ENCODE measurements at places on chromosomes 4 and X. TPM values are rescaled to one million over a fixed set of nuclear protein-coding genes. Genes with fewer than 3 reads are reported as not detected.

GRCh38 chr4:67158666-67159065 is 386.6 kb downstream of the CENPC start:
- no peaks in the 10 kb centered on the region for H3K36me3 ChIP-seq
- no peaks in the 10 kb centered on the region for H3K4me1 ChIP-seq
- H3K27me3 ChIP-seq = no peaks in the 10 kb centered on the region
- DNase-seq = no peak
- H3K4me3 ChIP-seq = no peak overlapping the region

GRCh38 chrX:131614241-131614640 is 70.4 kb downstream of the OR13H1 start:
- no peak for DNase-seq
- H3K27me3 ChIP-seq = no peaks in the 10 kb centered on the region
- no peak overlapping the region for H3K4me3 ChIP-seq
- H3K4me1 ChIP-seq = no peaks in the 10 kb centered on the region
- no peaks in the 10 kb centered on the region for H3K36me3 ChIP-seq

DNA sequence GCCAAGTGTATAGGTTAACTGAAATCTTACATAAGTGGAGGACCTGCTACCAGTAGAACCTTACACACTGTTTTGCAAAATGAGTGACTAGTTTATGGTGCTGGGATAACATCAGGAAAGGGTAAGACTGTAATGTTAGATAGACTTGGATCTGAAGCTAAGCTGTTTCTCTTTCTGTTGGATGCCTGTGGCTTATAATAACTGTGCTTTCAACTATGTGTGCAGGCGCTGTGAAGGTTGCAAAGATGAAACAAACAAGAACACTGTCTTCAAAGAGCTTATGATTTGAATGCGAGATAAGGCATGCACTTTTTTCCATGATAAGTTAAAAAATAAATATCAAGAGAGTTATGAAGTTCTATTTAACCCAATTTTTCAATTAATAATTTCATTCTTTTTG is 34.5 kb upstream of the LCORL start:
- no peak for DNase-seq
- no peaks in the 10 kb centered on the region for H3K4me1 ChIP-seq
- H3K27ac ChIP-seq = no peak overlapping the region
- H3K4me3 ChIP-seq = no peak overlapping the region

- no peaks in the 10 kb centered on the region for H3K4me1 ChIP-seq
- H3K36me3 ChIP-seq = no peaks in the 10 kb centered on the region
- H3K27ac ChIP-seq = no peak overlapping the region
Observed at GRCh38 chr4:55170462-55170861, 45.1 kb upstream of the KDR start.

DNA sequence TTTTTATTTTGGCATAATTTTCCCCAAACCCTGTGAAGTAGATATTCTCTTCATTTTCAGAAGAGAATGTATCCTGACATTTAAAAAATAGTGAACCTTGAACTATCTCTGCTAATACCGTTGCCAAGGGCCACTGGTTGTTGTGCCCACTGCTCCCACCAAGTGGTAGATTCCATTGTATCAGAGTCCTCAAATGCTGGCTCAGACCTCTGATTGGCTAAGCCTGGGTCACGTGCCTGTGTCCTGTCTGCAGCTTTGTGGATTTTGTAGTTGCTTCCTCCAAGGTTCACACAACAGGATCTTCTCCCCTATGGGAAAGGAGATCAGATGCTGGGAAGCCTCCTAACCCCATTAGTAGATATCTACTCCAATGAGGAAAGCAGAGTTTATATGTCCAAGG is 104.8 kb upstream of the CASK start:
- no peaks in the 10 kb centered on the region for H3K27me3 ChIP-seq
- peak; percentile 11 for DNase-seq
- no peaks in the 10 kb centered on the region for H3K36me3 ChIP-seq
- H3K4me3 ChIP-seq = no peak overlapping the region

DNA sequence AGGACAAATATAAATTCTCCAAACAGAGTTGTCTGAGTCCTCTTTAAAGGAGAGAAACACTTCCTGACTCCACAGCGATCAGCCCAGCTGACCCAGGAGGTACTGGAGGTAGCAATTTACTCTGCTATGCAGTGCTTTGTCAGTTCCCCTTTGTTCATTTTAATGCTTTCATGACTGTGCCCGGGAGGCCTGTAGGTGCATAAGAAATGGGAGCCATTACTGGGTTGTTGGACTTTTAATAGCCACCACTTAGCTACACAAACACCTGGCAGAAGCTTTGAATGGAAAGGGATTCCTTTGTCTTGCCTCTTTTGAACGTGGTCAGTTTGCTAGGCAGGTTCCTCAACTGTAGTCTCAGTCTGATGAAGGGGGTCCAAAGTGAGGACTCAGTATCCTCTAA is 59.0 kb upstream of the AFF2 start:
- no peaks in the 10 kb centered on the region for H3K36me3 ChIP-seq
- no peaks in the 10 kb centered on the region for H3K4me1 ChIP-seq
- H3K4me3 ChIP-seq = no peak overlapping the region
- no peak overlapping the region for H3K27ac ChIP-seq
- DNase-seq = no peak

GRCh38 chr4:62439051-62439450 is 1238.9 kb downstream of the ADGRL3 start:
- H3K36me3 ChIP-seq = no peaks in the 10 kb centered on the region
- no peaks in the 10 kb centered on the region for H3K4me1 ChIP-seq
- DNase-seq = no peak
- H3K27me3 ChIP-seq = no peaks in the 10 kb centered on the region
- no peak overlapping the region for H3K4me3 ChIP-seq

DNA sequence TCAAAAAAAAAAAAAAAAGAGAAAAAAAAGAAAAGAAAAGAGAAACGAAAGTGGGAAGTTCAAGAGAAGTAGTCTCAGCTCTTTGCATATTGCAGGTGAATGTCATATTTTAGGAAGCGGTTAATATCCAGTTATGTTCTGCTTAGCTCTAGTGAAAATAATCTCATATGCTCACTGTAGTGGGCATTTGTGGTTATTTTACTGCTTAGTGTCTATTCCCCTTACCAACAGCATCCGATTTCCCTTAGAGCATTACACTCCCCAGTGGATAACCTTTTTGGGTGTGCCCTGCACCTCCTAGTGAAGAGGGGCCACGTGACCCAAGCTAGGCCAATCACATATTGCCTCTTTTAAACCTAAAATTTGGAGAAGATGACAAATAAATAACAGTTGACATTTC is 111.2 kb upstream of the ZNF827 start:
- H3K27ac ChIP-seq = no peak overlapping the region
- DNase-seq = no peak
- no peak overlapping the region for H3K4me3 ChIP-seq
- no peaks in the 10 kb centered on the region for H3K36me3 ChIP-seq
- no peaks in the 10 kb centered on the region for H3K27me3 ChIP-seq

- no peak for DNase-seq
- H3K27me3 ChIP-seq = no peaks in the 10 kb centered on the region
- no peak overlapping the region for H3K4me3 ChIP-seq
- no peaks in the 10 kb centered on the region for H3K36me3 ChIP-seq
Observed at GRCh38 chrX:155995321-155995875, 2.1 kb upstream of the IL9R start.

- no peak overlapping the region for H3K4me3 ChIP-seq
- no peaks in the 10 kb centered on the region for H3K27me3 ChIP-seq
- no peak overlapping the region for H3K27ac ChIP-seq
- H3K4me1 ChIP-seq = no peaks in the 10 kb centered on the region
Observed at GRCh38 chrX:132491191-132491590, 2.4 kb upstream of the MBNL3 start.

DNA sequence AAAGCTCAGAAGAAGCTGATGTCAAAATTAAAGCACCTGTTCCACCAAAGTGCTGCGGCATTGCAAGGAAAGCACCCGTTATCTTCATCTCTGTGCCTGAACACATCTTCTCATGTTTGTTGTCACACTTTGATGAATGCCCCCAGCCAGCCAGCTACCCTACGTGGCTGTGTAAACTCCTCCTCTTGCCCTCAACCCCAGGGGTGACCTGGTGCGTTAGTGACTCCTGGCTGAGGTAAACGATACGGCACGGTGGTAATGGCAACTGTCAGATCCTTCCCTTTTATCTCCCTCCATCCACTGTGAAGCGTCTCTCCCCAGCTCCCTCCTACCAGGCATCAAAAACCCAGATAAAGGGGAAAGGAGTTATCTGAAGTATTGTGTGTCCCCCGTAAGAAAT is 90.6 kb upstream of the WWC2 start:
- H3K4me3 ChIP-seq = no peak overlapping the region
- no peaks in the 10 kb centered on the region for H3K4me1 ChIP-seq
- no peaks in the 10 kb centered on the region for H3K36me3 ChIP-seq
- peaks cover 35% of the 10 kb centered on the region for H3K27me3 ChIP-seq
- DNase-seq = no peak

GRCh38 chr4:142473960-142474338 is 372.2 kb downstream of the INPP4B start:
- no peak for DNase-seq
- H3K27me3 ChIP-seq = no peaks in the 10 kb centered on the region
- no peaks in the 10 kb centered on the region for H3K4me1 ChIP-seq
- H3K4me3 ChIP-seq = no peak overlapping the region

- DNase-seq = no peak
- no peaks in the 10 kb centered on the region for H3K27me3 ChIP-seq
- H3K4me3 ChIP-seq = no peak overlapping the region
- H3K27ac ChIP-seq = no peak overlapping the region
Observed at GRCh38 chr4:17124767-17125166, 226.3 kb upstream of the LDB2 start.

GRCh38 chrX:69615779-69616456 is at the start of gene EDA:
TSS of gene EDA (plus strand) at chrX:69616113.
- H3K36me3 ChIP-seq = no peaks in the 10 kb centered on the region
- H3K27ac ChIP-seq = peak within 1 kb of the TSS; percentile 73
- DNase-seq = peak; percentile 94
- H3K4me3 ChIP-seq = peak within 1 kb of the TSS; percentile 63

DNA sequence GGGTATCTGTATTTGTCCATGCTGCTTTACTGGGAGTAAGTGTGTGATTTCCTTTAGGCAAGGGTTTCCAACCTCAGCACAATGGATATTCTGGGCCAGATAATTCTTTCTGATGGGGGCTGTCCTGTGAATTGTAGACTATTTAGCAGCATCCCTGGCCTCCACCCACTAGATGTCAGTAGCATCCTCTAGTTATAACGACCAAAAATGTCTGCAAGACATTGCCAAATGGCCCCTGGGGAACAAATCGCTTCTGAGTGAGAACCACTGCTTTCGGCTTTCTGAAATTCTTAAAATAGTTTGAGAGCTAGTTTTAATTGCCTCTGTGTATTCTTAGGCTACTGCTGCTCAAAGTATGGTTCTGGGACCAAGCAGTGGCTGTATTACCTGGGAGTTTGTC is 81.2 kb upstream of the GPM6B start:
- DNase-seq = no peak
- no peak overlapping the region for H3K27ac ChIP-seq
- no peaks in the 10 kb centered on the region for H3K36me3 ChIP-seq
- no peaks in the 10 kb centered on the region for H3K27me3 ChIP-seq
- no peak overlapping the region for H3K4me3 ChIP-seq

- peak; percentile 65 for DNase-seq
- no peak overlapping the region for H3K4me3 ChIP-seq
- peaks cover 11% of the 10 kb centered on the region for H3K4me1 ChIP-seq
Observed at GRCh38 chr4:156294577-156294976, 340.9 kb upstream of the CTSO start.

GRCh38 chr4:183057255-183057654 is 41.8 kb upstream of the WWC2 start:
- H3K36me3 ChIP-seq = no peaks in the 10 kb centered on the region
- H3K27me3 ChIP-seq = no peaks in the 10 kb centered on the region
- DNase-seq = no peak
- H3K4me3 ChIP-seq = no peak overlapping the region

- no peak overlapping the region for H3K27ac ChIP-seq
- H3K4me3 ChIP-seq = no peak overlapping the region
- H3K36me3 ChIP-seq = no peaks in the 10 kb centered on the region
- H3K27me3 ChIP-seq = no peaks in the 10 kb centered on the region
Observed at GRCh38 chrX:104351173-104351769, 96.5 kb upstream of the ESX1 start.

DNA sequence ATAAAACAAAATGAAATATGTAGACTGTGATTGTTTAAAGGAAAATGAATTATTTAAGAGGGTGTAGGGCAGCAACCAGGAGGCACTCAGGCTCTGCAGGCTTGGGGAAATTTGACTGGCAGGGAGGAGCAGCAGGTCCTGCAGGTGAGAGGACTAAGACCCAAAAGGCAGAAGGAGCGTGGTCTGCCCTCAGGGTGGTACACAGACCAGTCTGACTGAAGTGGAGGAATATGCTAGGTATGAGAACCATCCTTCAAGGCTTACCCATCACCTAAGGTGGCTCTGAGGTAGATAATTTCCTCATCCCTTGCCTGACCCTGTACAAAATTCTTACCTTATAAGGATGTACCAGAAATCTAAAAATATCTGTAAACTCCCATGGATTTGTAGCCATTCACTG is 261.3 kb upstream of the RASGEF1B start:
- no peaks in the 10 kb centered on the region for H3K36me3 ChIP-seq
- no peak overlapping the region for H3K27ac ChIP-seq
- no peak overlapping the region for H3K4me3 ChIP-seq
- no peak for DNase-seq
- H3K4me1 ChIP-seq = no peaks in the 10 kb centered on the region

DNA sequence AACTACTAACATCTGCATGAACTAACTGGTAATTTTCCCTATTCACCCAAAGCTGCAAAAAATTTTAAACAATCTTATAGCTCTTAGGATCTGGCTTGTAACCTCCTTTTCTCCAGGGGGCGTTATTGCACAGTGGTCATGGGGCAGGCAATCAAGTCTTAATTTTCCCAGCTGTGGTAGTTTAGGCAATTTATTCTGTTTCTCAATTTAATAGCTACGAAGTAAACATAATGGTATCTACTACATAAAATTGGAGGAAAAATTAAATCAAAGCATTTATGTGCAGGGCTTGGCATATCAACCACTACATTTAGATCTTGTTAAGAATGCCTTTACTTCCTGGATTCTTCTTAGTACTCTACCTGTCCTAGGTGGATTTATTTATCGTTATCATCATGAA is 137.4 kb upstream of the GUCY1A1 start:
- H3K27me3 ChIP-seq = no peaks in the 10 kb centered on the region
- no peak overlapping the region for H3K27ac ChIP-seq

- no peak overlapping the region for H3K27ac ChIP-seq
- H3K4me1 ChIP-seq = no peaks in the 10 kb centered on the region
Observed at GRCh38 chrX:55640854-55641253, 17.7 kb downstream of the FOXR2 start.

DNA sequence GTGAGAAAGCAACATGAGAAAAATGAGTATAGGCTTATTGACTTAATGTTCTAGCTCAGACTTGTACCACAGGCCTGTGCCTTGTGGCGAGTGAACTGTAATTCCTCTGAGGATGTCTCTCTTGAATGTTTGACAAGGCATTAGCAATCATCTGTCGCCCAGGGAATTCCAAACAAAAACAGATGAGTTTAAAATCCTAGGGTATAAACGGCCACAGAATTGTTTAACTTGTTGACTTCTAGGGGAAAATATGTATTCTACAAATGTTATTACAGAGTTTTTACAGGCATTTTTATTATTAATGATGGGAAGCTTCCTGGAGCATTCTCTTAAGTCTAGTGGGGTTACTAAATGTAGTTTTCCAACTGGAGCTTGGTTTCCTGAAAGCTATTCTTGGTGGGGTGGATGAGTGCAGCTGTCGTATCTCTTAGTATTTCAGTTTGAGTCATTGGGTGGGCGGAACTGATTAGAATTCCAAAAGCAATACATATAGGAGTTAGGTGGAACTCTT is 40.6 kb downstream of the ARHGAP10 start:
- peak overlapping the region; percentile 51 for H3K27ac ChIP-seq
- no peaks in the 10 kb centered on the region for H3K27me3 ChIP-seq
- H3K4me3 ChIP-seq = no peak overlapping the region
- peaks cover 25% of the 10 kb centered on the region for H3K4me1 ChIP-seq

Gene ACE2
- 16.5 TPM for polyA plus RNA-seq

Gene ARHGAP24
- polyA plus RNA-seq = 19.5 TPM

Gene HSPA4L
- 1.7 TPM for polyA plus RNA-seq

Gene DUX4
- polyA plus RNA-seq = not detected

Gene GAB3
- polyA plus RNA-seq = 0.50 TPM

Gene MTTP
- 40.1 TPM for polyA plus RNA-seq

Measured in hepatocyte (in vitro differentiated cells).